Dermis blood vessel endothelial cell (primary cell): ENCODE measurements at places on chromosomes 12 and 14. TPM values are rescaled to one million over a fixed set of nuclear protein-coding genes. Genes with fewer than 3 reads are reported as not detected.

- no peak for DNase-seq
Observed at GRCh38 chr14:76699939-76700590, 61.2 kb upstream of the VASH1 start.

- peak; percentile 80 for DNase-seq
Observed at GRCh38 chr12:9634177-9634803, 26.6 kb upstream of the KLRB1 start.

GRCh38 chr12:11595080-11595479, 54.4 kb upstream of the ETV6 start:
- DNase-seq = no peak

DNA sequence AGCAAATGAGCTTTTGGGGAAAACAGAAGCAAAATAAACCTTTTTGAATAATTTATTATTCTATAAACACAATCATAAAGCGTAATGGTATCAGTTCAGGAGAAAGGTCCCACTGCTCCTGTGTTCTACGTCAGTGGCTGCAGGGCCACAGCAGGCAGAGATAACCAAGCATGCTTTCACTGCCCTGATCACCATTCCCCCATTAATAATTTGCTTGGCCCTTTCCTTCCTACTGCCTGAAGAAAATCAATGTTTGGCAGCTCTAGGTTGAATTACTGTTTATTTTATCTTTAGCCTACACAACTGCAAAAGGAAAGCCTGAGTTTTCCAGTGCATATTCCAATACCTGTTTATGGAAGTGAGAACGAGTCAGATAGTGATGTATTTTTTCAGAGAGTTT, 369.9 kb downstream of the DIO2 start:
- no peak for DNase-seq

DNA sequence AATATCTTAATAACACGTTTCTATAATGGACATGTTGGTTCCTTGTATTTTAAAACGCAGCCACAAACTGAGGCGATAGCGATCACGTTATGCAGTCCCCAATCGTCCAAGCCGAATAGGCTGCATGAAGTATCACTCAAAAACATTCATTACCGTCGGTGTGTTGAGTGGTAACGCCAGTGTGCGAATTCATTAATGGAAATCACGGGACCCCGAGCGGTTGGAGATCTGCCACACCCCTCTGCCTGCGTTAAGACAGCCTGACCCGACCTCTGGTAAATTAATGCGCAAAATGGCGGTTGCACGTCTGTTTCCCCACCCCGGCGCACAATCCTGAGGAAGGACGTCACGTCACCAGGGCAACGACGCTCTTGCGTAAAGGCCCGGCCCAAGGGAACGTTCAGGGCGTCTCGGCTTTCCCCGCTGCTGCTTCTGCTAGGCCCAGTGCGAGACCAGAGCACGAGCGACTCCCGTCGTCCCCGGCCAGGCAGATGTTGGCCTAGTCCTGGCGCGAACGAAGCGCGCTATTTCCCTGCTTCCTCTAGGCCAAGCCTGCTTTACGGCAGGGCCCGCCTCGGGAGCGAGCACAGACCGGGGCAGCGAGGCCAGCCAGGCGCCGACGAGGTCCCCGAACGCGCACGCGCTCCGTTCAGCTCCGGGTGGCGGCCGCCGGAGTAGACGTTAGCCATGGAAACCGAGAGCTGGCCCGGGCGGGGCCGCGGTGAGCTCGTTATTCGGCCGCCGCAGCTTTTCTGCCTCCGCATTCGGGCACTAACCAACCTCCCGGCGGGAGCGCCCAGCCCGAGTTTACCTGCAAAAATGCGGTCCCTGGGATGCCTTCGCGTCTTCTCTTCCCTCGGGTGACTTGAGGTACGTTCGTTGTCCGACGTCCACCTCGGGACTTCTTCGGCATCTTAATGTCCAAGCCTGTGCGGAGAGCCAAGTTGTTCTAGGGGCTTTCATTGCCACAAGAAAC, at the start of gene PCNX4:
Gene PCNX4 (plus strand): TSS at position 374 of the 976 bp plus-strand sequence. CDS start 15,716 bp downstream, outside the sequence.
- peak; percentile 100 for DNase-seq

DNA sequence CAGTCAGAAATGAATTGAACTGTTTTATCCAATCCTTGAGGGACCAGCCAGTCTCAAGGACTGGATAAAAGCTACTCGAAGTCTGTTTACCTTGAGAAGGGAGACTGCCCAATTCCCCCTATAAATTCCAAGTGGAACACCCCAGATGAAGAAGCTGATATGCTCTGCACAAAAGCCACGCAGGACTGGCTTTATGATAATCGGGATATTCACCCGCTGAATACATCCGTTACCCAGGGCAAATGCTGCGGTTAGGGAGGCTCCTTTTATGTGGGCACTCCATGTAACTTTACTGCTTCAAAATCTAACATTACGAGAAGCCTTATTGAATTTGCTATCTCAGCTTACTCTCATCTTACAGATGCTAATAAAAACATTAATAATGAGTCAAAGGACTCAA, 119.1 kb downstream of the DENND5B start:
- no peak for DNase-seq

DNA sequence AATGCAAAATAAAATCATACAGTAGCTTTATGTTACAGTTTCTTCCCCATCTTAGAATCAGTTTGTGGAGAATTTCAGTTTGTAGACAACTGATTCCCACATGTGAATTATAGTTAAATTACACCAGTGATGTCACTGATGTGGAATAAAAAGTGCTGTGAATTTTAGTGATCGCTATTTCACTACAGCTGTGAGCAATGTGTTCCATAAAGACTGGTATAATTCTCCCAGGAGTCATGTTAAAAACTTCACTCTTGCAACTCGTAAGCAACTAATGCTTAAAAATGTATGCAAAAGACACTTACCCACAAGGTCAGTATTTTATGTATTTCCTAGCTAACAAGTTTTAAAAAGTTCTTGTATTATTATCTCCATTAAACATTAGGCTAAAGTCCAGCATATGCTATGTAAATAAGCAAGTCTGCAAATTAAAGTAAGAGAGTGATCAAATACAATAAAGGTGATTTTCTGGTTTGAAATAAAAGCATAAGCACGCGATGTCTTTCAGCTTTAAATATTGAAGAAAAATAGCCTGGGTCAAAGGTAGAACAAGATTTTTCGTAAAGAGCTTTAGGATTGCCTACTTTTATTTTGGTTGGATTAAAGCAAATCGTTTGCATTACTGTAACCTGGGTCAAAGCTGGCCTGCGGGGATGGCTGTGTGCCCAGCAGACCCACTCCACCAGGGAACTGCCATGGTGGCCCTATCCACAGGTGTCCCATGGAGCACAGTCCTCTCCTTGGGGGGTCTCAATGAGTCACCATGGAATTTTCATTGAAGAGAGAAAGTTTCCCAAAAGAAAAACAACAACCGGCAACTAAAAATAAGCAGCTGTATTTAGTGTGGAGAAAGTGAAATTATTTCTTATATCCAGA, 12.7 kb upstream of the LRIG3 start:
- DNase-seq = no peak

GRCh38 chr12:14893506-14894250, 8.0 kb upstream of the MGP start:
- no peak for DNase-seq

- DNase-seq = no peak
Observed at GRCh38 chr12:109277899-109278762, 31.0 kb downstream of the FOXN4 start.

DNA sequence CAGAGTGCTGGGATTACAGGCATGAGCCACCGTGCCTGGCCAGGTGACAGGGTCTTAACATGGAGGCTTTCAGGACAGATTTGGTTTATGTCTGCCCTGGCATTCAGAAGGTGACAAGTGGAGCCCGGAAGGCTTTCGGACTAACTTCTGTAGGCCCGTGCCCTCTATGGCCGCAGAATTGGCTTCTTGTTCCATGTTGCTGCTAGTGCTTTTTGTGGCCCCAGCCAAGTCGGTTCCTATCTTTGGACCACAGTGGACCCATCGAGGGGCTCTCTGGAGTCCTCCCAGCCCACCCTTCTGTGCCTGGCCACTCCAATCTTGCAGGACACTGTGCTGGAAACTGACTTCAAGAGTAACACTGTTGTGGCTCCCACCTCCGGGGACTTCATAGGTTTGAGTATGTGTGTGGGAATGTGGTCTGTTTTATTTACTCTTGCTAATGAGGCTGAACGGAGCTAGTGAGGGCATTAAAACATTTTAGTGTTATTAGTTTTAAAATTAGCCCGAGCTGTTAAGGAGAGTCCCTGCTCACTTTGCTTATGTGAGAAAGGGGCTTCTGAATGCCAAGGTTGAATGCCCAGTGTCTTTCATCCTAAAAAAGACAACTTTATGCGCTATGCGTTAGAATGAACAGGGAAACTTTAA, 245.9 kb downstream of the CACNA1C start:
- DNase-seq = no peak

- DNase-seq = no peak
Observed at GRCh38 chr12:115468087-115468510, 784.1 kb upstream of the TBX3 start.

GRCh38 chr12:67355428-67356379, 86.5 kb downstream of the CAND1 start:
- peak; percentile 68 for DNase-seq

GRCh38 chr12:94994312-94994711, 9.2 kb downstream of the NDUFA12 start:
- peak; percentile 13 for DNase-seq

C12orf43 gene
- 11.1 and 22.2 TPM in 2 replicates for total RNA-seq

FOXG1 gene
- total RNA-seq = not detected in 2 replicates

TDP1 gene
- 21.3 and 30.4 TPM in 2 replicates for total RNA-seq

LRIG3 gene
- 28.9 and 39.8 TPM in 2 replicates for total RNA-seq

GAS2L3 gene
- 19.9 and 27.7 TPM in 2 replicates for total RNA-seq

CGRRF1 gene
- 13.2 and 20.8 TPM in 2 replicates for total RNA-seq

DIO2 gene
- total RNA-seq = 0.51 TPM in 1 of 2 replicates, not detected in the other

MYH6 gene
- total RNA-seq = not detected in 2 replicates
